ENCODE measurements at places on chromosomes 3 and 15.

- no peak for DNase-seq
Measured at GRCh38 chr3:71207632-71208031, 375.9 kb downstream of the FOXP1 start.

GRCh38 chr3:58884453-58884852 lies 165.4 kb downstream of the CFAP20DC start:
- DNase-seq: no peak

DNA sequence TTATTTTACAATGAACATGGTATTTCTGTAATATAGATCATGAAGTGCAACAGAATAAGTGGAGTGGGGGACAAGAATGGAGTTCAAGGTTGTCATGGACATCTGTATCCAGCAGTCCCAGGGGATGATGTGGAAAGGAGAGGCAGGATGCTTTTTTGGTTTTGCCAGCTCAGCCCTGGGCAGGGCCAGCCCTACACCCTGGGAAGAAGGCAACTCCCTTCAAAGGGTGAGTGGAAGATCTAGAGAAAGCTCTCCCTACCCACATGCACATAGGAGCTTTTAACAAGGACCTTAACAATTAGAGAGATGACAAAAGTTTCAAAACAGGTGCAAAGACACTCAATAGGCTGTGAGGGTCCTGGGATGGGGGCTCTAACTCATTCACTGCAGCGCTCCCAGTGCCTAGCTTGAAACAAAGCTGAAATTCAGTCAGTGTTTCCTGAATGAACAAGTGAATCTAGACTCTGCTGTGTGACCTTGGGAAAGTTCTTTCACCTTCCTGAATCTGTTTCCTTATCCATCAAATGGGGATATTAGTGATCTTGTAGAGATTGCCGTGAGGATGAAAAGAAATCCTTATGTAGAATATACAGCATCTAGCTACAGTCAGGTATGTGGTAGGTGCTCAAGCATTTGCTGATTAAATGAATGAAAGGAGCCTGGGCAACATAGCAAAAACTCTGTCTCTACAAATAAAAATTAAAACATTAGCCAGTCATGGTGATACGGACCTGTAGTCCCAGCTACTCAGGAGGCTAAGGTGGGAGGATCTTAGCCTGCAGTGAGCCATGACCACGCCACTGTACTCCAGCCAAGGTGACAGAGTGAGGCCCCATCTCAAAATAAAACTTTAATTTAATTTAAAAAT lies 14.3 kb downstream of the BHLHE40 start:
- no peak for DNase-seq

DNA sequence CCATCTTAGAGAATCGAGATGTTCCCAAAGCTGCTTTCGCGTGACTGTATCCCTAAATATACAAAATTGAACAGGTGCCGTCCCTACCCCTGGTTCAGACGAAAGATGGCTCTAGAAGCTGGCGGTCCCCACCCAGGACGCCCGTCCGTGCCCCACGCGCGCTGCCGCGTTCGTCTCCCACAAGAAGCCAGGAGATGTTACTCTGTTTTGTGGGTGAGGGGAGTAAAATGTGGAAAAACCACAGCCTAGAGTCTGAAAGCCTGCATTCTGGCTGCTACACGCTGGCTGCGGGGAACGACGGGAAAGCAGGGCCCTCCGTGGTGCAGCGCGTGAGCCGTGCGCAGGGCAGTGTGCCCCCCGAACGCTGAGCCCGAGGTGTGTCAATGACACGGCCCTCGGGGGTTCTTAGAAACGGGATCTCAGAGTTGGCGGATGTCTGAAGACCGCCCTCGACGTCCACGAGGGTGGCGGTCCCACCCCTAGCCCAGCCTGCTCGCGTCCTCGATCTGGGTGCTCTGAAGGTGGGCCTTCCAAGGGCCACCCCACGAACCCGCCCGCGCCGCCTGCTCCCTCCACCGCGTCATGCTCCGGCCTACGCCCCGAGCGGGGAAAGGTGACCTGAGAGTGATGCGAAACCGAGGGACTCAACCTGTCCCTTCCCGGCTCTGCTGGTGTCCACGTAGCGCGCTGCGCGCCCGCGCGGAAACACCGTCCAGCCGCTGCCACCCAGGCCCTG lies 95.6 kb downstream of the OCA2 start:
- DNase-seq: no peak

GRCh38 chr15:50246631-50247030 lies 18.9 kb downstream of the HDC start:
- no peak for DNase-seq

GRCh38 chr3:172629470-172629869 lies 81.4 kb downstream of the NCEH1 start:
- DNase-seq: no peak

- DNase-seq: no peak
Measured at GRCh38 chr3:63056932-63057331, 181.7 kb upstream of the CADPS start.

DNA sequence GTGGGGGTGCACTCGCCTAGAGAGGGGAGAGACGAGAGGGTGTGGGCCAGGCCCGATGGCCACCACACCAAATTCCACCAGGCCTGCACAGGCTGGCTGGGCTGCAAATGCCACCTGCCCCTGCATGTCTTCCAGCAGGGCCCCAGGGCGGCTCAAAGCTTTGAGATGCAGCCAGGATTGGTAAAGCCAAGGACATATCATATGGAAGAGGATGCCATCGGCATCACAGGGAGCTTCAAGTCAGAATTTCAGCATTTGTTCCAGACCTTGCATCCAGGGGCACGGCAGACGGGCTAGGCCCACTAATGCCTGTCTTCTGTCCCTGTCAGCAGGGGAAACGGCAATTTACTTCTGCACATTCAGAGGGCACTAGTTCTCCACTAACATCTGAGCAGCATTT lies 97.8 kb downstream of the NUP210 start:
- DNase-seq: no peak
